Stromal cell of bone marrow (primary cell): ENCODE measurements at places on chromosomes 4 and X.

- DNase-seq: peak; percentile 25
Measured at GRCh38 chrX:149060921-149061320, 444.2 kb downstream of the IDS start.

- no peak for DNase-seq
Measured at GRCh38 chrX:153684467-153685155, 3.1 kb upstream of the SLC6A8 start.

GRCh38 chr4:61762722-61763627, 562.8 kb downstream of the ADGRL3 start:
- no peak for DNase-seq

DNA sequence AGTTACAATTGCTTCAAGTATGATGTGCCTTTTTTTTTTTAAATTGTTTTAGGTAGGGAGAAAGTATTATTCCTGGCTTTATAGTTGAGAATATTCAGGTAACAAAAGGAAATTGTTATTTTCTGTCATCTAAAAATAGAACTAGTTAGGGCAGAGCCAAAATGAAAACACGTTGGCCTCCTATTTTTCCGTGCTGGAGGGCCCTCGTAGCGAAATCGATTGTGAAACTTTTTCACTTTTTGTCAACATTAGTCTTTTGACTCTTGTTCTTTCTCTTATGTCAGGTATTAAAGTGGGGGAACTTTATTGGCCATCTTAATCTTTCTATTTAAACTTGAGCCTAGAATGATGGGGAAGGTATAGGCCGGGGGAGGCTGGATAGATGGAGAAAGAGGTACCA, 104.9 kb downstream of the ARHGAP10 start:
- DNase-seq: no peak

- no peak for DNase-seq
Measured at GRCh38 chrX:45771560-45772340, 571.1 kb upstream of the DIPK2B start.

GRCh38 chr4:75179510-75179909, 246.6 kb downstream of the PARM1 start:
- DNase-seq: no peak

DNA sequence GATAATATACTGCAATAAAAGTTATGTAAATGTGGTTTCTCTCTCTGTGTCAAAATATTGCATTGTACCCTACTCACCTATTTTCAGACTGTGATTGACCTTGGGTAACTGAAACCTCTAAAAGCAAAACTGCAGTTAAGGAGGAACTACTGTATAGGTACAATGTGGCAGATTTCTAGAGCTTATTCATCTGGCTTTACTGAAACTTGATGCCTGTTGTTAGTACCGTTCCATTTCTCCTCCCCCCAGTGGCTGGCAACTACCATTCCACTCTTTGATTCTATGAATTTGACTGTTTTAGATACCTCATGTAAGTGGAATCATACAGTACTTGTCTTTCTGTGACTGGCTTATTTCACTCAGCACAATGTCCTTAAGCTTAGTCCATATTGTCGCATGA, 61.9 kb downstream of the HOPX start:
- no peak for DNase-seq

DNA sequence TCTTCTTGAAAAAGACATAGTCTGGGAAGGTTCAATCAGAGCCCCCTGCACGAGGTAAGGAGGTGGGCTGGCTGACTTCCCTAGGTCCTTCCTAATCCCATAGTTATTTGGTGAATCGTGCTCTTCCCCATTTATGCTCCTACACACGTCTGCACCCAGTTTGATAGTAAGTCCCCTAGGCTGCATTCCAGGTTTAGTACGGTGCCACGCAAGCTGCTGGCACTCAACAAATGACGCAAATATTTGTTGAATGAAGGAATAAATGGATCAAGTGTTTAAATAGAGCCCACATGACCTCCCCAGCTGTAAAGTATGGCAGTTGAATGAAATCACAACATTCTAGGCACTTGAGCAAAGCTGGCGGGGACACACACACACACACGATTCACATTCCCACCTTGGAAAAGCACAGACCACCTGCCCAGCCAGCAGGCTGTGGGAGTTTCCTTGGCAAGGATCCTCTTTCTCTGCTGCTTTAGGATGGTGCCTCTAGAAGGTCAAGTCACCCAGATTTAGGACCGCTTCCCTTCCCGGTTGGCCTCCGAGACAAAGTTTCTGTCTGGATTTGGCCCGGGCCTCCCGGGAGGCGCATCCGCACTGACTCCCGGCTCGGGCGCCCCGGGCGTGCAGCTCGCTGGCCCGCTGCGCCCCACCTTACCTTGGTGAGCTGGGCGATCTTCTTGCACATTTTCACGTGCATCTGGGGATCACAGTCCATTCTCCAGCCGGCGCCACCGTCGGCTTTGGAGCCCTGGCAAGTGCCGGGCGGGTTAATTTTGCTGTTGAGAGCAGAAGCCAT, 721 bp downstream of the FAM184B start:
- no peak for DNase-seq

GRCh38 chr4:152342293-152342692, 193.6 kb downstream of the FBXW7 start:
- peak; percentile 54 for DNase-seq

DNA sequence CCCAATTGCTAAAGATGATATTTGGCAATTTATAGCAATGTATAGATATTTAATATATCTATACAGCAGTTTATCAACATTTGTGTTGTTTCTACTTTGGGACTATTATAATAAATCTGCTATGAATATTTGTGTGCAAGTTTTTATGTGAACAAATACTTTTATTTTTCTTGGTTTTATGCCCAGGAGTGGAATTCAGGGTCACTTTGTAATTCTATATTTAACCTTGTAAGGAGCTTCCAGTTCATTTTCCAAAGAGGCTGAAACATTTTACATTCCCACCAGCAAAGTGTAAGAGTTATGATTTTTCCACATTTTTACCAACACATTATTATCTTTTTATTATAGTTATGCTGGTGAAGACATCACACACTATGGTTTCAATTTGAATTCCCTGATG, 801.3 kb downstream of the PCDH18 start:
- DNase-seq: no peak

DNA sequence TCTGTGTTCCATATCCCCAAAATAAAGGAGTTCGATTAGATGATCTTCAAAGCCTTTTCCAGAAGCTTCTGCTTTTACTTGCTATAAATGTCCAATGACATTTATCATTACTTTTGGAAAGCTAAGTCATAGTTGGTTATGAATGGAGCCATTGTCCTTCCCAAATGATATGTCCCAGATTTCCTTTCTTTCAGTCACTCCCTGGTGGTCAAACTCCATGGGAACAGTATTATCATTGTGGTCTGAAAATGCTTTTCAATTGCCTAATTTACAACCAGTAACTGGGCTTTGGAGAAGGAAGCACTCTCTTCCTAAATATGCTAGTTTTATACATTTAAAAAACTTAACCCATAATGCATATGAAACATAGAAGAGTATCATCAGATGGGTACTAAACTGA, 571.5 kb upstream of the AMOT start:
- no peak for DNase-seq

GRCh38 chr4:26131711-26132110, 189.1 kb upstream of the RBPJ start:
- DNase-seq: no peak

DNA sequence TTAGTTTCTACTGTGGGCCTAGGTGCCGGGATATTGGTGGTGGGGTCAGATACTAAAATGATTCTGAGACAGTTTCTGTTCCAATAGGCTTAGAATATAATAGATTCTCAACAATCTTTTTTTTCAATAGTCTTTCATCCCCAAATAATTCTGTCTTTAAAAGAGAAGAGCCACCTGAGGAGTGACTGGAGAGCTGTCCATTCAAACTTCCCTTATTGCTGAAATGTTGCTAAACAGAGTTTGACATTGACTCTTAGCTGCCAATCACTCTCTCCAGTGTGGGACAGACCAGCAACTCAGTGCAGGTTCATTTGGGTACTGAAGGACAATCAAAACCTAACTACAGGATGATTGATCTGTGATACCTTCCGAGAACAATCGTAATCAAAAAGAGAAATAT, 12.4 kb upstream of the ADH7 start:
- no peak for DNase-seq

DNA sequence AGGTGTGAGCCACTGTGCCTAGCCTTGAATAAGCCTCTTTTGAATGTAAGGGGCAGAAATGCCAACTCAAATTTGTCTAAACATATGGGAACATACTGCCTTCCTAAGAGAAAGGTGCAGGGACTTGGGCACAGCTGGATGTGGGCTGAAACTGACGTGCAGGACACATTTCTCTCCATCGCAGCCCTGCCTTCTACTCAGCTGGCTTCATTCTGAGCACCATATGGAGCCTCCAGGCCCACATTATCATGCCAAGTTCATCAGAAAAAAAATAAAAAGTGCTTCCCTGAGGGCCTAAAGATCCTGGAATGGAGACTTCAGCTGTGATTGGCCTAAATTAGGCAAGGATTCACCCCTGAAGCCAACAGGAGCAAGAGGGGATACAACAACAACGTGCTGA, 386.2 kb downstream of the RAB28 start:
- no peak for DNase-seq

- DNase-seq: no peak
Measured at GRCh38 chr4:97150966-97151365, 992.3 kb downstream of the STPG2 start.

DNA sequence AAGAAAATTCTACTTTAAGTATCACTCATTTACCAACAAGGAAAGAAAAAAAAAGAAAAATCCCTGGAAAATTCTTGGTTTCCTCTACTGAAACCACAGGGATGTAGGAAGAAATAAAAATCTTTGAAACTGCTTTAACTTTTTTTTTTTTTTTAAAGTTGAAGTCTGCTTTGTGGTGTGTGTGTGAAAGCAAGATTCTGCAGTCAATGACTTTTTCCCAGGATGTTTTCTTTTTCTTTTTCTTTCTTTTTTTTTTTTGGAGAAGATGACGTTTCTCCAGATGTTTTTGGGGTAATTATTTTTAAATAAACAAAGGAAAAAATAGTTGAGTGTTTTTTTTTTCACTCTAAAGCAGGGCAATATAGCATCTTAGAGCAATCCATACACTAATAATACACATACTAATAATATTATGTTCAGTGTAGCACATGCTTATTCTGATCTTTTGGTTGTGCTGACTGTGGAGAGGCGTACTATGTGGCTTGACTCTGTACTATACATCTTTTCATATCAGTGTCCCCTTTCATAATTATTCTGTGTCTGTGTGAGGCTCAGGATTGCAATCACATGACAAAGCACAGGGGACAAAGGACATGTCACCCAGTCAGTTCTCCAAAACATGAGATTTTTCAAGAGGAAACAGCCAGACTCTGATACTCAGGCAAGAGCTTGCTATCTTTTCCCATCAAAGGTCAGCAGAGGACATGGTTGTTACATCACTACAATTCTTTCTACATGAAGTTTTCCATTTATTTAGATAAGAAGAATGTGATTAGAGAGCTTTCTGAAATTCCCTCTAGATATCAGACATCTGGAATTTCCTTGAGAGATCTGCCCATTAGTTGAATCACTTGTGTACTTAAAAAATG, 111.0 kb downstream of the PDE5A start:
- DNase-seq: no peak

GRCh38 chr4:48556268-48556667, 66.2 kb downstream of the ZAR1 start:
- no peak for DNase-seq

DNA sequence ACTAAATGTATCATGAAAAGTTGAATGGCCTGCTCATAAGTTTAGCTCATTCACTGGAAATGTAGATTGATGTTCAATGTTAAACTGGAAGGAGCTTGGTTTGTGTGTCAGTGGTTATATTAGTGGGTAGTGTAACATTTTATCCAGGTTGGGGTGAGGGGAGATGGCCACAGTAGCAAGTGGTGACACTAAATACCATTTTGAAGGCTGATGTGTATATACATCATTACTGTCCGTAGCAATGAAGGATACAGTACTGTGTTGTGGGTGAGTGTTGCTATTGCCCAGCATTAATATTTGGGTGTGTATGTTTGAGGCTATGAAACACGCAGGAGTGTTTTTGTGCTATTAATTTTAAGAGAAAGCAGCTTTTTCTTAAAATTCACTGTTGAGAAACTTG, 6.3 kb downstream of the HMGB3 start:
- DNase-seq: no peak
